Activated T-helper 1 cell treated with anti-CD3 and anti-CD28 coated beads, Interleukin-12 subunit alpha, Interleukin-12 subunit beta, Interleukin-2, Interleukin-4 antibody, amounts not matched to agents 30 ng/mL and 10 ng/mL and 1 ng/mL, durations not matched to agents 14 hours and 24 hours and 36 hours (primary cell): ENCODE measurements at places on chromosomes 12 and 14. TPM values are rescaled to one million over a fixed set of nuclear protein-coding genes. Genes with fewer than 3 reads are reported as not detected.

CCNB1IP1 gene
- total RNA-seq = 61.2 and 72.5 TPM in 2 replicates

GNS gene
- total RNA-seq = 20.6 and 21.3 TPM in 2 replicates

ACSS3 gene
- not detected in 2 replicates for total RNA-seq

MNAT1 gene
- 45.1 and 51.2 TPM in 2 replicates for total RNA-seq

MGST1 gene
- total RNA-seq = 0.73 and 1.0 TPM in 2 replicates

ANO4 gene
- not detected in 2 replicates for total RNA-seq

CRIP1 gene
- total RNA-seq = 97.1 and 103 TPM in 2 replicates

ALDH2 gene
- 0.15 and 0.44 TPM in 2 replicates for total RNA-seq

KLHL33 gene
- 0.05 TPM in 2 replicates for total RNA-seq

PTPRB gene
- not detected in 2 replicates for total RNA-seq

IGF1 gene
- total RNA-seq = 0.34 and 0.83 TPM in 2 replicates

FITM1 gene
- 0.26 TPM in 1 of 2 replicates, not detected in the other for total RNA-seq

SAMD15 gene
- total RNA-seq = 0.29 and 1.1 TPM in 2 replicates

OVCH1 gene
- not detected in 2 replicates for total RNA-seq

KCNMB4 gene
- total RNA-seq = 0.17 and 0.80 TPM in 2 replicates

PALS1 gene
- total RNA-seq = 5.2 and 5.6 TPM in 2 replicates
